ENCODE measurements at places on chromosomes 13 and 19.

GRCh38 chr19:14167576-14168138 lies 31.3 kb upstream of the ASF1B start:
- no peak for DNase-seq

DNA sequence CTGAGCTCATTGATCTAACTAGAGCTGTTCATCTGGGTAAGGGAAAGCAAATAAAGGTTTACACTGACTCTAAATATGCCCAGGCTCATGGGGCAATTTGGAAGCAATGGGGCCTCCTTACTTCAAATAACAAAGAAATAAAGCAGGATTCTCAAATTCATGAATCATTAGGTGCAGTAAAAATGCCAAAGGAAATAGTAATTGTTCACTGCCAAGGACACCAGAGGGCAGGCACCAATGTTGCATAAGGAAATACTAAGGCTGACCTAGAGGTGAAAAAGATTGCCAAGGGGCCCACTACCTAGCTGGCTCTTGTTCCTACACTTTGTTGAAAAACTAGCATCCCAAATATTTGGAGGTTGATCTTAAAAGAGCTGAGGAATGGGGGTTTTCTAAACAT lies 1686.7 kb upstream of the MIR17HG start:
- no peak for DNase-seq

GRCh38 chr13:29758531-29759114 lies 91.8 kb downstream of the UBL3 start:
- DNase-seq = no peak

DNA sequence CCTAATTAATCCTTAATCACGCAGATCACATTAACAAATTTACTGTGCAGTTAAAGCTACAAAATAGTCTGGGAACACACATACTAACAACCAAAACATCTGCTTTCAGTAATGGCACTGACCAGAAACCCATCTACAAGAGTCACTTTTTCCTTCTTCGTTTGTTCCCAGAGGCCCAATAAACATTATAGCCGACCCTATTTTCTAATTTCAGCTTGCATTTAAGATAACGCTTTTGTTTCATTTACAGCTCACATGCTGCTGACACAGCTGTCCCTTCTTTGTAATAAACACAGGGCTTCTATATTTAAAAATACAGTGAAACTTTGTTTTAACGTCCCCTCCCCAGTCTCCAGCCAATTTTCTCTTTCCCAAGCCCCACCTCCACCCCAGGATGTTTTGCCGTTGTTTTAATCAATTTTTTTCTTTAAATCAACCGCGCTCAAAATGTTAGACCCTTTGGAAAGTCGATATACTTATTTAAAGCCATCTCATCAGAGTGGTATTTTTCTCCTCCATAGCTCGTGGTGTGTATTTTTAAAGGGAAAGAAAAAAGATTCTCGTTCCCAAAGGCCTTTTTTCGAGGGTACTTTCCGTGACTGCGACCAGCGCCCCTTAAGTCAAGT lies 1.7 kb upstream of the WBP4 start:
- no peak for DNase-seq

GRCh38 chr13:39321574-39321973 lies 281.4 kb downstream of the LHFPL6 start:
- no peak for DNase-seq

- DNase-seq = no peak
Observed at GRCh38 chr19:21128901-21129698, 12.7 kb upstream of the ZNF431 start.

DNA sequence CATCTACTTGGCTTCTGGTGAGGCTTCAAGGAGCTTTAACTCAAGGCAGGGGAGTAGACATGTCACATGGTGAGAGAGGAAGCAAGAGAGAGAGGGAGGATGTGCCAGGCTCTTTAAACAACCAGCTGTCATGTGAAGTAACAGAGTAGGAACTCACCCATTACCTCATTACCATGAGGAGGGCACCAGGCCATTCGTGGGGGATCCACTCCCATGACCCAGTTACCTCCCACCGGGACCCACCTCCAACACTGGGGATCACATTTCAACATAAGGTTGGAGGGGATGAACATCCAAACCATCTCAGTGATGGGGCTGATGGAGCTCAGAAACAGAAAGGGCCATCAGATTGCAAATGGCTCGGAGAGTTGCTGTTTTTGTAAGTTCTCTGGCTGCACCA lies 12.9 kb downstream of the VSTM2B start:
- DNase-seq = no peak

- DNase-seq = no peak
Observed at GRCh38 chr13:68057836-68058235, 827.7 kb upstream of the PCDH9 start.

DNA sequence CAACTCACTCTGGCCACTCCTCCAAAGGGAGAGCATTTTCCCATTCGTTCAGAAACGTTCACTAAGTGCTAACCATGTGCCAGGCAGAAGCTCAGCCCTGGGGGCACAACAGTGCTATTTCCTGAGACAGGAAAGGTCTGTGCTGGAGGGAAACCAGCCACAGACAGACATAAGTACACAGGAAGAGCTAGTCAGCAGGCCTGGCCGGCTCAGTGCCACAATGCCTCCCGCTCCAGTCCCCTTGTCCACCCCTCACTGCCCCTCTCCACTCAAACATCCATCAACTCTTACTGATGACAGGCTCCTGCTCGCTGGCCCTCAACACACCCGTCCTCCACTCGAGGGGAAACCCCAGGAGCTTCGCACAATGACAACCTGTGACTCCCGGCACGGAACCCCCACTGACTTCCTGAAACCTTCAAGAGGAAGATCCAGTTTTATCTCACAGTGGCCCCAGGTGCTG lies 11.3 kb upstream of the PLA2G4C start:
- DNase-seq = no peak

DNA sequence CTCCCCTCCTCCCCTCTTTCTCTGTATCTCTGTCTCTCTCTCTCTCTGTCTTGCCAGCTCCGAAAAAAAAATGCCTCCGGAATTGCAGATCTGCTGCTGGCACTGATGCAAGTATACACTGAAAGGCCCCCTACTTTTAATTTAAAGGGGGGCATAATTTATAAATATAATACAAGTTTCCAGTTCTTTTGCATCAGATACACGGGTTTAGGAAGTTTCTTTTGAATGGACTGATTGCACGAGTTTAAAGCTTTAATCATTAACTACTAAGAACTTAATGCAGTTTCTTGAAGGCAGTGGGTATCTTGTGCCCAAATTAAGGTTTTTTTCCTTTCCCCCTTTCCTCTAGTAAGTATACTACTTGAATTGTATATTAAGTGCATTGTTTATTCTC lies 1.4 kb downstream of the FGF9 start:
- no peak for DNase-seq

DNA sequence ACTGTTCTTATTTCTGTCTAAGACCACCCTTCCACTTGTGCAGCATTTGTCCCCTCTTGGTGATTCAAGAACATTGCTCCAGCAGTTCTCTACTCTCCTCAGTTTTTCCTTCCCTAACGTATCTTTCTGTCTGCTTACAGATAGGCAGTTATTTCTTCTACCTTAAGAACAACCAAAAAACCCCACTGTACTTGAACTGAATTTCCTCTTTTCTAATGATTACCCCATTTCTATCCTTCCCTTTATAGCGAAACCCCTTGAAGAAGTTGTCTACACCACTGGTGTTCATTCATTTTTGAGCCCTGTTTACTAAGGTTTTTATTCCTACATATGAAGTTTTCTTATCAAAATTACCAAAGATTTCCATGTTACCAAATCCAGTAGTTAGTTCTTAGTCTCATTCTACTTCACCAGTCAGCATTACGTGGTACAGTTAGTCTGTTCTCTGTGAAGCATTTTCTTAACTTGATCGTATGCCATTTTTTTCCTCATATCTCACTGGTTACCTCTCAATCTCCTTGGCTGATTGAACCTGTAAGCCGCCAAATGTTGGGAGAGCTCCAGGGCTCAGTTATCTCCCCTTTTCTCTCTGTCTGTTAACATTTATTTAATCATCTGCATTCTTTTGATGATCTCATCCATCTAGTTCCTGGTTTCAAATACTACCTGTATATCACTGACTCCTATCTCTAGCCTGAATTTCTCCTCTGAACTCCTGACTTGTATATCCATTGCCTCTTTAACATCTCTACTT lies 9.0 kb downstream of the LSM14A start:
- no peak for DNase-seq

DNA sequence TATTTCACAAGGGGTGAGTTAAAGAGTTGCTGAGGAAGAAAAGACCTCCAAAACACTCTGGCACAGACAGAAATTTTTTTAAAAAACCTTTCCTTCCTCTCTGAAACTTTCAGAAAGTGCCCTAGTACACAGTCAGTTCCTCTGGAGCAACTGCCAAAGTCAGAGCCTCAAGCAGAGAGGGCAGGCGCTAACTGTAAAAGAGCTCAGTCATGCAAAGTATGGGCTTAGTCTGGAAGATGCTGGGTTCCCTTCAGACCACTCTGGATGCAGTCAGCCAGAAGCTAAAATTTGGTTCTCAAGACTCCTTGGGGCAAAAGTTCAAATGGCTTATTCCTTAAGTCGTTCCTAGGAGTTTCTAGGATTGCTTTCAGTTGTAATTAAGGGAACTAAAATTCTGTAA lies 671.6 kb downstream of the PCDH9 start:
- DNase-seq = no peak

DNA sequence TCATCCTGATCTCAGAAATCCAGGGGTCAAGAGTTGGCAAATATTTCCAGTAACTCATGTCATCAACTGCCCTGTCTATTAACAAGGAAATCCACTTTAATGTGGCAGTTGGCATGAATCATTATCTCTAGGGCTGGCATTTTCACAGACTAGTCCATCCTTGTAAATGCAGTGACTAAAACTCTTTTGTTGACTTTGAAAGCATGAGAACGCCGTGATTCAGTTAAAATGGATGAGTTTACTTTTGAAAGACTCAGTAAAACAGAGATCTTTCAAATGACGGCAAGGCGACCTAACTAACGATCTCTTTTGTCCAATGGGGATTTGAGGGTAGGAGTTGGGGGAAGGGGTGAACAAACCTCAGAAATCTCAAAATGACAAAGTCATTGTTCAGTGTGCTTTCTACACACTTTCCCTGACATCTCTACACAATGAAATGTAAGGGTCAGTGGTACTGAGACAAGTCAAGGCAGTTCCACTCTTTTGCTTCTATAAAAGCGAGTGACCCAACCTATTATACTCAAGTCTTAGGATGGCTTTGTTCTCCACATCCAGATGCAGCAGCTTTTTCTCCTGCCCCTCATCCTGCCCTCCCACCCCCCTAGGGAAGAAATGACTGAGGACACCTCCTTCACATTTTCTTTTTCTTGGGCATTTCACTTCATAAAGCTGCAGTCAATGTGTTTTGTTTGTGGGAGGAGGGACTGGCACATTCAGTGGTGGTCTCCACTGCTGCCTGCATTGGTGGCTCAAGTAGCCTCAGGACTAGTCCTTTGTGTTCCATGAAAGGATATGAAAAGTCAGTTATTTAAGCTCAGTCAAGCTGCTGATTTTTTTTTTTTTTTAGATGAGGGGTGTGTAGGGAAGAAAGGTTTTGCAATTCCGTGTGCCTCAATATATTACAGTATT lies 200.5 kb downstream of the ABCC4 start:
- no peak for DNase-seq

- DNase-seq = no peak
Observed at GRCh38 chr13:37001921-37002250, 1.3 kb downstream of the EXOSC8 start.

DNA sequence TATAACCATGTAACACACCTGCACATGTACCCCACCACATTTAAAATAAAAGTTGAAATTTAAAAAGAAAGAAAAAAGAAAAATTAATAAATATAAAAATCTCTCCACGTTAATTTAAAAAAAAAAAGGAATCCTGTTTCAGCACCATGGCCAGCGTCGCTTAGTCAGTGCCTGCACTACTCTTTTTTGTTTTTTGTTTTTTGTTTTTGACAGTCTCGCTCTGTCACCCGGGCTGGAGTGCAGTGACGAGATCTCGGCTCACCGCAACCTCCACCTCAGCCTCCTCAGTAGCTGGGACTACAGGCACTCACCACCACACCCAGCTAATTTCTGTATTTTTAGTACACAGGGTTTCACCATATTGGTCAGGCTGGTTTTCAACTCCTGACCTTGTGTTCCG lies 835.9 kb downstream of the UQCRFS1 start:
- no peak for DNase-seq

- DNase-seq = no peak
Observed at GRCh38 chr19:15279326-15279904, 47.2 kb upstream of the EPHX3 start.

DNA sequence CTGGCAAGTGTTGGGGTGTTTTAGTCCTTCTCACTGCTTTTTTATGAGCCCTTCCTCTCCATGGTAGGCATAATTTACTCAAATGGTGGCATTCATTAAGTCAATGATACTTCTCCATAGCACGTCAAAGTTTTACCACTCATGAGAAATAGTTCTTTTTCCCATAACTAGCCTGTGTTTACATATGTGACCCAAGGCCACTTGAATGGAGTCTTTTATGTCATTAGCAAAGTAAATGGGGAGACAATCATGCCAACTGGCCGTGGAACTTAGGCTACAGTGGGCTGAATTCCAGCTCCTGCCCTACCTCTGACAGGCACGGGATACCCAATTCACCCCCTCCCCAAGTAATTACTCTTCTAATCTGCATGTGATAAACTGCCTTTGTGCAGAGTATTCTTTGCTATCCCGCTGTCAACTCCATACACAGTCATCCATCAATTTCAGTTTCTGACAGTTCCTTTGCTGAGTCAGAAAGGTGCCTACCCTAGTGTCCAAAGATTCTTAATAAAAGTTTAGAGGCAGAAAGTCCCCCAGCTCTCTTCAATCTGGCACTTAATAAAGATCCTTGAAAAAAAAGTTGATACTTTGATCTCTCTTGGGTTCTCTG lies 16.9 kb downstream of the PROSER1 start:
- DNase-seq = no peak

DNA sequence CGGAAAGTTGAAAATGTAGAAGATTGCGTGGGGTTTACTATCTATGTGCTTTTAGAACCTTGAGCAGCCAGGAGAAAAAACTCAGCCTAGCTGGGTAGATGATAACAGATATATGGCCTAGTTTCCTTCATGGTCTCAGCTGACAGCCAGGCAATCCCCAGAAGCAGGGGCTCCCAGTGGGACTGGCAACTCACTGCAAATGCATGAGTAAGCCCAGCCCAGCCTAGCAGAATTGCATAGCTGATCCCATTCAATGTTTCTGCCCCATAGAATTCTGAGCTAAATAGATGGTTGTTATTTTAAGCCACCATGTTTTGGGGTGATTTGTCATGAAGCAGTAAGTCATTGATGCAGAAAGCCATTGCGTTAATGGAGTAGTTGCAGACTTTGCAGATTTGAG lies 108.5 kb downstream of the ERCC5 start:
- no peak for DNase-seq

DNA sequence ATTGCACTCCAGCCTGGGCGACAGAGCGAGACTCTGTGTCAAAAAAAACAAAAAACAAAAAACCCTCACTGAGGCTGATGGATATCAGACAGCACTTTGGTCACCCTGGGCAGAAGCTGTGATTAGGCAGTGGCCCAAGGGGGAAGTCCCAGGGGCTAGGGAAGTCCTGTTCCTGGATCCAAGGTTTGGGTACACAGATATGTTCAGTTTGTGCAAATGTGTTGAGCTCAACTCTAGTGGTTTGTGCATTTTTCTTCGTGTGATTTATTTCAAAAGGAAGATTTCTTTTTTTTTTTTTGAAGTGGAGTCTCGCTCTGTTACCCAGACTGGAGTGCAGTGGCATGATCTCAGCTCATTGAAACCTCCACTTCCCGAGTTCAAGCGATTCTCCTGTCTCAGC lies 12.3 kb downstream of the MEF2B start:
- no peak for DNase-seq

- DNase-seq = no peak
Observed at GRCh38 chr13:44148159-44148914, 225.3 kb upstream of the SERP2 start.

Measured in NCI-H187 treated with DMSO at 0.1 percent for 48 hours (cell line).